ENCODE measurements at places on chromosomes 5 and 9. TPM values are rescaled to one million over a fixed set of nuclear protein-coding genes. Genes with fewer than 3 reads are reported as not detected.

- DNase-seq: no peak
These were observed 399.0 kb downstream of the HTR1A start for GRCh38 chr5:63563008-63563917.

- no peak for DNase-seq
These were observed 182.8 kb downstream of the SEMA5A start for GRCh38 chr5:9363026-9363425.

GRCh38 chr5:140632366-140633020 lies 482 bp downstream of the CD14 start:
- DNase-seq: peak; percentile 12

DNA sequence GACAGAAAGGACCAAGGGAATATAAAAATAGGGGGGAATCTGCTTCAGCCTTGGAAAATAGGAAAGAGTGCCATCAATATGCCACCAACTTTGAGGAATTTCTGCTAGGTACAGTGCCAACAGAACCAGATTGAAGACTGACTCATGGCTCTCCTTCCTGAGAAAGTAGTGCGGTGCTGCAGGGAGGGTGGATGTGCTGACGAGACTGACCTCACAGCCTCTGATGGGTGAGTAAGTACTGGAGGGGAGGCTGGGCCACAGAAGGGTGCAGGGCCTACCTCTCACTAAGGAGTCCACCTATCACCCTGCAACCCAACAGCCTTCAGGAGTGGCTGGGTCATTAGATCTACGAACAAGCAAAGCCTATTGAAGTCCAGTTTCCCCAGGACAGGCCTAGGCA lies 187.6 kb downstream of the GABBR2 start:
- no peak for DNase-seq

DNA sequence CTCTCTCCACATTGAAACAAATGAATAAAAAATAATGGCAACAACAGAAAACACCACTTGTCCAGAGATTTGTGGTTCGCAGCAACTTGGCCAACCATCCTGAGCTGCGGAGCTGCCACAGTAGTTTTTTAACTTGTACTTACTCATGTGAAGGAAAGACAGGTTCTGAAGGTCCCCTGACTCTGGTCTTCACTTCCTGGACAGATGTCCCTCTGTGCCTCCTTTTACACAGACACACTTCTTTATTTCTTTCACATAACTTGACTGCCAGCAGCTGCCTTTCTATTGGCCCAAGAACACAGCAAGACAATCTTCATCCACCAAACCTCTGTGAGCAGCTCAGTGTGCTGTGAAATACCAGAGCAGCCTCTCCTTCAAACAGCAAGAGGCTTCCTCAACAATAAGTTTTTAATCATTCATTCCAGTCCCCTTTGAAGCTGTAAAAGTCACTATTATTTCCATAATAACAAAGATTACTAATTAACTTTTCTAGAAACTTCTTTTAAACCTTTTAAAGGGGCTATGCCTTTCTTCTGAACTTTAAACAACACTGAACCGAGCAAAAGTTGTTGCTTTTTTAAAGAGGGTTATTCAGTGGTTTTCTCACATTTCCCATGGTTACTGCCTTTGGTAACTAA lies 198.7 kb downstream of the NR2F1-AS1 start:
- DNase-seq: no peak

Gene NMRK1
- polyA plus RNA-seq: 13.1 TPM

GRCh38 chr5:141478321-141478945 lies 2.7 kb downstream of the PCDHGC3 start:
- DNase-seq: no peak

All from muscle of back (tissue), 13 donors.